ENCODE measurements at places on chromosomes 1 and 21.
A peak's percentile ranks its signal among the peaks of the same experiment; 100 is the strongest.

DNA sequence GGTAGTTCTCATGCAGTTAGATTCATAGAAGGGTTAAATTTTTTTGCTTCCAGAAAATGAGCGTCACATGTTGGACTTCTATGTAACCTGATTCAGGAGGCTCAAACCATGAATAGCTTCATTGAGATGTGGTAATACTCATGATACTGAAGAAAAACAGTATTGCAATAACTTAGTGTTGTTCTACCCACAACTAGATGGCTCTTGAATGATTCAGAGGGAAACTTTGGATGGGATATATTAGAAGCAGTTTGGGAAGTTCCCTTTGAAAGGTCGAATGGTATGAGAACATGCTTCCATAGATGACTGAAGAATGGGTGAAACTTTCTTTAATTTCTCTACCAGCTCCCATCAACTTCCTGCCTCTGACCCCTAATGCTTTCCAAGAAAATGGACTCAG, 211.7 kb upstream of the PTGFR start:
- DNase-seq: no peak

DNA sequence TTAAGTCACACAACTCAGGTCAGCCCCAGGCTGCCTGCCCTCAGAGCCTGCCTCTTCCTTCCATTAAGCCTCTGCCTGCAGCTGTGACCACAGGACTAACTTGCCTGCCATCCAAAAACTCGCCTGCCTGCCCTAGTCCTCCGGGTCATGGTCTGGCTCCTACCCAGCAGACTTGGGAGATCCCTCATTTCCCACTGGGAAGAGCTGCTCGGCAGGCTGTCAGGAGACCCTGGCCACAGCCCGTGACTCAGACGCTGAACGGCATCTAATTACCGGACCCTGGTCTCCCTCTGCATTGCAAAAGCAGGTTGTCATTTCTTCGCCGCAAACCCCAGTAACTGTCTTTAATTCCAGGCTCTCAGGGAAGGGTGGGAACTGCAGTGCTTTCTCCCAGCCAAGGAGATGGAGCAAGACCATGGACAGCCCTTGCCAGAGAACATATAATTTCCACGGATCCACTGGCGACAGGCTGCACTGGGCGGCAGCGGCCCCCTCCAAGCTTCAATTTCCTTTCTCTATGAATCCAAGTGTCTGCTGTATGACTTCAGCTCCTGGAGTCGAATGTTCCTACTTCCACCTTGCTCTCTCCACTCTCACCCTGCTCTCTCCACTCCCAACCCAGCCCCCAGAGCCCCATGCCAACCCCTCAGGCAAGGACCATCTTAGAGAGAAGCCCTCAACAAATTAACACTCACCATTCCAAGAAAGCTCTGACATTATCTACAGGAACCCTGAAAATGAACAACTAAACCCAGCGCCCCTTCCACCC, 20.4 kb downstream of the OLFML2B start:
- peak; percentile 96 for DNase-seq

- DNase-seq: no peak
These were observed 131.5 kb downstream of the KCNJ6 start for GRCh38 chr21:37784591-37785318.

- DNase-seq: peak; percentile 98
These were observed 140.9 kb upstream of the ARHGEF16 start for GRCh38 chr1:3313576-3313950.

- DNase-seq: no peak
These were observed 131.8 kb upstream of the NGF start for GRCh38 chr1:115469703-115470476.

DNA sequence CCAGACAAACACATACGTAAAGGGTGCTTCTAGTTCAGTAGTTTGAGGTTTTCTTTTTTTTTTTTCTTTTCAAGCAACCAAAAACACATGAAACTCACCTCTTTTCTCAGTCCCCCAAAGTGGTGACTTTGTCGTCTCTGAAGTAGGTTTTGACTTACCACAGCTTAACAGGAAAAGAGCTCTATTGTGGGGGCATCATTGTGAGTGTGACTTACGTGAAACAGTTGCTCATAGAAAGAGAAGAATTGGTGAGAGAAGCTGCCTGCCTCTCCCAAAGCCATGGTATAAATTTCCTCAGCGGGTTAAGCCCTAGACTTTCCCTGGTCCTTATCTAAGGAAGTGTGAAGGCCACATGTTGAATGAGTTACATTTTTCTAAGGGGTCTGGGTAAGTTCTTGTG, 11.9 kb downstream of the FASLG start:
- DNase-seq: no peak

DNA sequence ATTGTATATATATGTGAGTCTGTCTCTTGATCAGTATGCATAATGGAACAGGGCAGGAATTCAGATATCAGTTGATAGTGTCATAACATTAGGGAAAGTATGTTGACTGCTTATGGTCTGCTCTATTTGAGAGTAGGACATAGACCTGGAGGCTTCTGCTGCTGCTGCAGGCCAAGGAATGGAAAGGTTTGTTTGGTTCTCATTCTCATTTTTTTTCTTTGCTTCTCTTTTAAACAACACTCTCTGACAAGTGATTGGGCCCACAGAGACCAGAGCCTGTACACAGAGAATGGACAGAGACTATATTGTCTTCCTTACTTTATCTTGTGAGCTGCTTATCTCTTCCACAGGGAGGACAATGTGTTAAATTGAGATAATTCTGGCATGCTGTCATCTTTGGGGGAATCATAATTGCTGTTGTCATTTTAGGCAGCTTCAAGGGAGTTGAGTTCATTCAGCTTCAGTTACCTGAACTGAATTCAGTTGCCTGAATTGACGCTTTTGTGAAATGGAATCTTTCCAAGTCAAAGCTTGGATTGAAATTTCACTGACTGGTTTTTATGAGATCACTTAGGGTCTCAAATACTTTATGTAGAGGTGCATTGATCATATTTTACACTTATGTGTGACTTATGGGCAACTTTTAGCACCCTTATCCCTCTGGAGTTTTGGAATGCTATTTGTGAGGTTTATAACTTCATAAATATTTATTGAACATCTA, 16.9 kb downstream of the CAP1 start:
- no peak for DNase-seq

- DNase-seq: no peak
These were observed 102.8 kb upstream of the ZNF648 start for GRCh38 chr1:182164273-182164672.

DNA sequence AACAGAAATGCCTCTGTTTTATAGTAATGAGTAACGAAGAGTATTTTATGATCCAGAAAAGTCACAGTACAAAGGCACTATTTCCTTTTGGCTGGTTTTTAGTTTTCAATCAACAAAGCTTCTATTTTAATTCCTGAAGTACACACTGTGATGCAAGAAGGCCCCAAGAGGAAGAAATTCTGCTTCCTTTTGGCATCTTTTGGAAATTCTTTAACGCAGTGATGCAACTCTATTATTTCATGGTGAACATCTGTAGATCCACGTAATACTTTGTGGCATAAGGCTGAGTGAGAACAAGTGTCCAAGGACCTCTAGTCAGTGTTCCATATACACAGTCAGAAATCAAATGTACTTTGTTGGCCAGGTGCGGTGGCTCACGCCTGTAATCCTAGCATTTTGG, 137.5 kb downstream of the TGFB2 start:
- DNase-seq: no peak

DNA sequence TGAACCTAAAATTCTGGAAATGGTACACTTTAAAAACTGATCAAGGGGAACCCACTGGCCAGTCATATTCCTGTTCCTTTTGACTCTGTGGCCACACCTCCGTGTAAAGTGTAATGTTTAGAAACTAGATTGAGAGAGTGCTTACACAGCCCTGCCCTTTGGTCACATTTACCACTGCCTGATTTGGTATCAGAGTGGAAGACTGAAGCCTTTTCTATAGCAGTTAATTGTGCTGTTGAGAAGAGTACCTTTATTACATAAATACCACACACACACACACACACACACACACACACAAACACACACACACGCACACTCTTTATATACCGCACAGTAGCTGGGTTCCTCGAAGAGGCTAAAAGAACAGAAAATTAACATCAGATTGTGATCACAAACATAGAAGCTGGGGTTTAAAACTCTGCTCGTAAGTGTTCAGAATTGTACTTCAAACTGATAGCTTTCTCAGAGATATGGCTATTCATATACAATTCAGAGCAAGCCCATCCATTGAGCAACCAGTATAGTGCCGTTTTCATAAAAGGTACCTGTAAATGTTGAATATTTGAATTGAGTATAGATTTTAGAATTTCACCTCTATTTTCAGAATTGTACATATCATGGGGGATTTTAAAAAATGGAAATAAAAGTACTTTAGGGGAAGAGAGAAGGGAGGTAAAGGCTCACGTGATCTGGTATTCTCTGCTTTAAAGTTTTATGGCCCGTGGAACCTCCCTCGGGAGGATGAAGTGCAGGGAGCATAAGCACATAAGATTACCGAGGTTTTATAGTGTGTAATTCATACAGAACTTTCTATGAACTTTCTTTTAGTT, 37.5 kb downstream of the CAMTA1 start:
- DNase-seq: no peak

- DNase-seq: no peak
These were observed 437.8 kb downstream of the LTN1 start for GRCh38 chr21:28554660-28555475.

DNA sequence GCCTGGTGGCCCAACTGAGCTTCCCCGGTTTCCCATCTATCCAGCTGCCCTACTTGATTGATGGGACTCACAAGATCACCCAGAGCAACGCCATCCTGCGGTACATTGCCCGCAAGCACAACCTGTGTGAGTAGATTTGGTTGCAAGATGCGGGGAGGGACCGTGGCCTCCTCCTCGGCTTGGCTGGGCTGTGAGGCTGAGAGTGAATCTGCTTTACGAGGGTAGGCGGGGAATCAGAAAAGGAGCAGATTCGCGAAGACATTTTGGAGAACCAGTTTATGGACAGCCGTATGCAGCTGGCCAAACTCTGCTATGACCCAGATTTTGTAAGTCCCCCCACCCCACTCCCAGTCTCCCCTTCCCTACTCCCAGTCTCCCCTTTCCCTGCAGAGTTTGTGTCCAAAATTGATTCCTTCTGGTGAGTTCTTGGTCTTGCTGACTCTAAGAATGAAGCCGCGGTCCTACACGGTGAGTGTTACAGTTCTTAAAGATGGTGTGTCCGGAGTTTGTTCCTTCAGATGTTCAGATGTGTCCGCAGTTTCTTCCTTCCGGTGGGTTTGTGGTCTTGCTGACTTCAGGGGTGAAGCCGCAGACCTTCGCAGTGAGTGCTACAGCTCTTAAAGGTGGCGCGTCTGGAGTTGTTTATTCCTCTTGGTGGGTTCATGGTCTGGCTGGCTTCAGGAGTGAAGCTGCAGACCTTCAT, 1.5 kb downstream of the GSTM2 start:
- DNase-seq: no peak

DNA sequence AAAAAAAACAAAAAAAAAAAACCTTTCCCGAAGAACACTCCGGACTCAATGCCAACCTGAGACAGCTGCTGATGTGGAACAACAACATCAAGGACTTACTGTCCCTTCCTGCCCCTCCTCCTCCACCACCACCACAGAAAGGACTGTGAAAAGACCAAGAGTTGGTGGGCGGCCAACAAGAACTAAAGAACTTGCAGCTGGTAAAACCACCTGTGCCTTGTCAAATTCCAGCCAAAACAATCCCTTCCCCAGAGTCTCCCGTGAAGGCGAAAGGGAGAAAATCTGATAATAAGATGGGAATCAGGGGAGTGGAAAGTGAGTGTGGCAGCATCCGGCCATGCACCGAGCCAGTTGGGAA, 88.9 kb downstream of the PROX1 start:
- DNase-seq: no peak

DNA sequence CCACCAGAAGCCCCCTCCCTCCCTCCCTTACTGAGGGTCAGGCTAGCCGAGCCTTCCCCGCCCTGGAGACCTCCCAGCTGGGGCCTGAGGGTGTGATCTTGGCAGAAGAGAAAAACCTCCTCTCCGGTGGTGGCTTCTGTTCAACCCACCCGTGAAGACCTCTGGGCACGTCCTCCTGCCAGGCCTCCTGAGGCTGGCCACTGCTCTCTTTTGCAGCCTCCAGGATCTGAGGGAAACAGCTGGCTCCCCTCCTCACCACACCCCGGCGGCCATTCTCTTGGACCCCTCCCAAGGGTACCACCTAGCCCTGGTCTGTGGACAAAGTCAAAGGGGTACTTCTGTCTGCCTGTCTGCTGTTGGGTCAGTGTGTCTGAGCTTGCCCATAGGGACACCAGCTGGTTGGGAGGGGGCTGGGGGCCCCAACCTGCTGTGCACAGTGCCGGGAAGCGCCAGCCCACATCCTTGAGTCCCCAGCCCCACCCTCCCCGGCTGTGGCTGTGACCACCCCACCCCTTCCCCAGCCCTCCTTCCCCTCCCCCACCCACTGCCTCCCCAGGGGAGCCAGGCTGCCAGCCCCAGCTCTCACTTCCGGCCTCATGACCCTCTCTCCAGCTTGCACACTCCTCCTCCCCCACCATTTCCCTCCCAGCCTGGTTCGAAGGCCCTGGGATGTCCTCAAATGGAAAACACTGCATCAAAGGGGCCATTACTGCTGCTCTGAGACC, 48.1 kb downstream of the AHDC1 start:
- no peak for DNase-seq

GRCh38 chr1:27517301-27517700, 27.3 kb upstream of the WASF2 start:
- DNase-seq: no peak

- DNase-seq: peak; percentile 79
These were observed 7.8 kb downstream of the PTTG1IP start for GRCh38 chr21:44865561-44866280.

DNA sequence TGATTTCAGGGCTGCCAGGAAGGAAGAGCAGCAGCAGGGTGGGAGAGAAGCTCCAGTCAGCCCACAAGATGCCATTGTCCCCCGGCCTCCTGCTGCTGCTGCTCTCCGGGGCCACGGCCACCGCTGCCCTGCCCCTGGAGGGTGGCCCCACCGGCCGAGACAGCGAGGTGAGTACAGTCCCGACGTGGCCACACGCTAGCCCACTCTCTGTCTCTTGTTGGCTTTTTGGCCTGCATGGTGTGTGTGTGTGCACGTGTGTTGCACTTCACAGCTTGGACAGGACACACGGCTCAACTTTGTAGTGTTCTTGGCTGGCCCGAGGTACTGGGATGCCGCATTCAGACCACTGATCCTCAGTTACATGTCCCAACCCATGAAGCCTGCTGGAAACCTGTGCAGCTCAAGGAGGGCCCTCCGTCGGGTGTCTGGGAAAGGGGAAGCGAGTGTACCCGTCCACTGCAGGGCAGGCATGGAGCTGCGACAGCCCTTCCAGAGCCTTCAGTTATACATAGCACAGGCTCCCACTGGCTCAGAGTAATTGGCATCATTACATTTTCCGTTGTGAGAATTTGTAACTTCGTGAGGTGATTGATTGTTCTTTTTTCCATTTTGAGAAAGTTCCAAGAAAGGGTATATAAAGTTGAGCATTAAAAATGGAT, 454 bp downstream of the CORT start:
- DNase-seq: no peak
